ENCODE measurements at places on chromosomes 1 and 21.

DNA sequence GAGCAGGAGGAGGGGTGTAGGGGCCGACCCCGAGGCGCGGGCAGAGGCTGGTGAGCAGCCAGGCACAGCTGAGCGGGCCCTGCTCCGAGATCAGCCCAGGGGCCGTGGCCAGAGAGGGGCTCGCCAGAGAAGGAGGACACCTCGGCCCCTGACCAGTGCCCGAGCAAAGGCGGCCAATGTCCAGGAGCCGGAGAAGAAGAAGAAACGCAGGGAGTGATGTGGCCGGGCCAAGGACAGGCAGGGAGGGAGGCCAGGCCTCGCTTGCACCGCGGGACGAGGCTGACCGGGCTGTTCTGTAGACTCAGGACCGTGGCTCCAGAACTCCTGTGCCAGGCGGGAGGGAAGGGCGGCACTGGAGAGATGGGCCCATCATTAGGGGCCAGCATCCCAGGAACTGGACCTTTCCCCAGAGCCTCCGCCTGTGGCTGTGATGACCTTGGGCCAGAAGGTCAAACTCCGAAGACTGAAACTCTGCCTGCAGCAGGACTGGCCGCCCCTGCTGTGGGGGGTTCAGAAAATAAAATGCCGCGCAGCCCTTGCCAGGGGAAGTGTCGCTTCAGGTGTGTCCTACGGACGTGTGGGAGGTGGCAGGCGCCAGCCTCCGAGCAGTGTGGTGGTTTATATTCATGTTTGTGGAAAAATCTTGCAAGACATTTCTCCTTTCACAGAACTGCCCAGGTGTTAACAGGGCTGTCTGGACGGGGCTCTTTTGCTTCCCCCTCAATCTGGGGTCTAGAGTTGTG, 14.4 kb downstream of the RRP1 start:
- no peak for DNase-seq

- no peak for DNase-seq
Observed at GRCh38 chr1:61120998-61121397, 38.6 kb downstream of the NFIA start.

DNA sequence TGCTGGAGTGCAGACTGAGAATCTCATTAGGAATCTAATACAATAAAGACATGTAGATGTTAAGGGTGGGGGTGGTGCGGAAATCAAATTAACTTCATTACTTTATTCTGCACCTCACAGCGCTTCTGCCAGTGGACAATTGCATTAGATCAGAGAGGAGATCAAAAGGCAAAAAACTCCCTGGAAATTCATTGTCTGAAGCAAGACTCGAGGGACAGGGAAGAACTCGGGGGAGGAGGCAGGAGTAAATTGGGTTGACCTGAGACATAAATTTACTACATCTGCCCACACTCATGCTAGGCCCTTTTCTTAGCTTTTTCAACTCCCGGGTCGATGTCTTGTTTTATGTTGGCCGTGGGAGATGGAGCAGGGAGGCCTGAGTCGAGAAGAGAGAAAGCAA, 315.4 kb downstream of the SPATA17 start:
- no peak for DNase-seq

- DNase-seq = no peak
Observed at GRCh38 chr1:26401891-26402290, 8.7 kb upstream of the LIN28A start.

- DNase-seq = no peak
Observed at GRCh38 chr1:158014731-158015320, 21.4 kb downstream of the KIRREL1 start.

- no peak for DNase-seq
Observed at GRCh38 chr1:155981266-155982088, 3.1 kb upstream of the ARHGEF2 start.

- no peak for DNase-seq
Observed at GRCh38 chr1:44170281-44170823, 28.9 kb upstream of the KLF18 start.

DNA sequence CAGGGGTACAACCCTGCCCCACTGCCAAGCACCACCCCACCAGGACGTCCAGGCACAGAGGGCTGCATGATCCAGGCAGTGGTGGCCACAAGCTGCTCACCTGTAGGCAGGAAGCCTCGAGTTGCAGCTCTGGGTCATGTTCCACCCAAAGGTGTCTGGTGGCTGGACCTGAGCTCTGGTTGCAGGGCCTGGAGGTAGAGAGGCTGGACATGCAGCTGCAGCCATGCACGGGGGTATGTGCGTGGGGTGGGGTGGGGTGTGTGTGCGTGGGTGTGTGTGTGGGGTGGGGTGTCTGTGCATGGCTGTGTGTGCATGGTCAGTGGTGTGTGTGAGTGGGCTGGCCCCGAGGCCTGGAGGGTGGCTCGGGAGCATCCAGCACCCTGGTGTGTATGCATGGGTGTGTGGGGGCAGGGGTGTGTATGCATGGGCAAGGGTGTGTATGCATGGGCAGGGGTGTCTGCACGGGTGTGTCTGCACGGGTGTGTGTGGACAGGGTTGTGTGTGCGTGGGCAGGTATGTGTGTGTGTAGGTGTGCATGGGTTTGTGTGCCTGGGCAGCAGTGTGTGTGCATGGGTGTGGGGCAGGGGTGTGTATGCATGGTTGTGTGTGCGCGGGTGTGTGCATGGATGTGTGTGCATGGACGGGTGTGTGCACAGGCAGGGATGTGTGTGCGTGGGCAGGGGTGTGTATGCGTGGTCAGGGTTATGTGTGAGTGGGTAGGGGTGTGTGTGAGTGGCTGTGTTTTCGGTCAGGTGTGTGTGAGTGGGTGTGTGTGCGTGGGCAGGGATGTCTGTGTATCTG, 15.6 kb downstream of the ARHGEF16 start:
- no peak for DNase-seq

DNA sequence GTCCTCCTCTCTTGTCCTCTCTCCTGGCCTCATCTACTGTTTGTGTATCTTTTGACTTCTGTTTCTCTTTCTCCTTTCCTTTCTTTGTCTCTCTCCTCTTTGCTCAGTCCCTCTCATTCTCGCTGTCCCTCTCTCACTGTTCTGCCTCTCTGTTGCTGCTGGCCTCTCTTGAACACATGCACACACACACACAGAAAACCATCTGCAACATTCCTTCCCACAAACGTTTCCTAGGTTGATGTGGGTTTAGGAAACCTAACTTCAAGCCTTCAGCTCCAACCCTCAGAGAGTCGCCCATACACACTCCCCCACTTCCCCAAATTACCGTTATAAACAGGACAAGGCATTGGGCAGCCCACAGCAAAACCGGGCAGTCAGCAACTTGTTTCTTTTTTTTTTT, 10.9 kb upstream of the SSBP3 start:
- DNase-seq = no peak

- DNase-seq = no peak
Observed at GRCh38 chr1:116401646-116402176, 28.7 kb downstream of the ATP1A1 start.

- peak; percentile 83 for DNase-seq
Observed at GRCh38 chr21:33543505-33544129, 779 bp downstream of the SON start.
